ENCODE measurements at places on chromosomes 5 and 9. TPM values are rescaled to one million over a fixed set of nuclear protein-coding genes. Genes with fewer than 3 reads are reported as not detected.

GBGT1 gene
- 6.3 TPM for total RNA-seq

- no peak overlapping the region for H3K27ac ChIP-seq
- no peaks in the 10 kb centered on the region for H3K27me3 ChIP-seq
- no peak for DNase-seq
- no peaks in the 10 kb centered on the region for H3K4me1 ChIP-seq
Observed at GRCh38 chr9:15182730-15183129, 124.3 kb downstream of the TTC39B start.

- no peaks in the 10 kb centered on the region for H3K27me3 ChIP-seq
- H3K4me1 ChIP-seq: no peaks in the 10 kb centered on the region
- DNase-seq: no peak
Observed at GRCh38 chr9:14434158-14434504, 120.2 kb upstream of the NFIB start.

- no peaks in the 10 kb centered on the region for H3K36me3 ChIP-seq
- no peak overlapping the region for H3K4me3 ChIP-seq
- no peak overlapping the region for H3K27ac ChIP-seq
- DNase-seq: no peak
- no peaks in the 10 kb centered on the region for H3K4me1 ChIP-seq
Observed at GRCh38 chr5:127595484-127596368, 53.2 kb upstream of the CTXN3 start.

MSX2 gene
- not detected for total RNA-seq

STK10 gene
- total RNA-seq: 314 TPM

DNA sequence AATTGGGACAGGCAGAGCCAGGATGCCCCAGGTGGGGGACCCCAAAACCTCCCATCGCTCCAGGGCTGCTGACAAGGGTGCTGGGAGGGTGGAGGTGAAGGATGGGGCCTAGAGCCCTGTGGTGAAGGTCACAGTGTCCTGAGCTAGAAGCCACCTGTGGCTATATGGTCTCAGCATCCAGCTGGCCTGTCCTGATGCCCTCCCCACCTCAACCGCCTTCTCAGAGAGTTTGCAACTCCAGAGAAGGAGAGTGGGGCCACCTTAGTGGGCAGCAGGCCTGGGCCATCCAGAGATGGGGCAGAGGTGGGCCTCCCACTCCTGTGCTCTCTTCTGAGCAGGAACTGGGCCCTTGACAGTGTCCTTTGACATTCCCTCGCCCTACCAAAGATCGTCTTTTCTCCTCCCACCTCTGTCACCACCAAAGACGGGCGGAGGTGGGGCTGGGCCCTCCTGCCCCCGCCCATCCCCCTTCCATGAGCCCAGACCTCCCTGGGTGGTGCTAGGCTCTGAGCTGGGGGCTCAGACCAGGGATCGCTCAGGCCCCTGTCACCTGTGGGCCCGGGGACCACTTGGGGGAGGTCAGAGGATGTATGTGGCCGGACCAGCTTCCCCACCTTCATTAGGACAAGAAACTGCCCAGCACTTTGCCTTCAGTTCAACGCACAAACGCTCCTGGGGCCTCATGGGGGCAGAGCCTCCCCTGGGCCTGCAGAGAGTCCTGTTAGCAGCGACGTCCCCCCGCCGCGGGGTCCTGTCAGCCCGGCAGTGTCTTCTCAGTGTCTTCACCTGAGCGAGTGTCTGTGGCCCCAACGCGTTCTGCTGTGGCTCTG lies 10.0 kb upstream of the DOLPP1 start:
- H3K4me1 ChIP-seq: peaks cover 61% of the 10 kb centered on the region
- H3K36me3 ChIP-seq: peaks cover 14% of the 10 kb centered on the region
- no peak overlapping the region for H3K27ac ChIP-seq
- DNase-seq: no peak

DNA sequence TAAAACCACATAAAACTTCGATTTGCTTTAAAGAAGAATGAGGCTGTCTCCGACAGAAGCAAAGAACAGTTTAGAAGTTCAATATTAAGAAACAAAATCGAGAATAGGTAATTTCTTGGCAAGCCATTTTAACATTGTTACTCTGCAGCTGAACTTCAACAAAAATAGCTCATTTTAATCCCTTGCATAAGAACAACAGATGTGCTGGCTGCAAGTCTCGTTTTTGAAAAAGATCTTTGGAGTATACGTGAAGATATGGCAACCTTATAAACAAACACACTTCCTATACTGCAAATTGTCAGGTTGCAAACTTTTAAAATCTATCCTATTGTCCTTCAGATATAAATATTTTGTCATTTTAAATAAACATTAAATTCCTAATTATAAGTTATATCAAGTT lies 71.5 kb downstream of the FBN2 start:
- no peaks in the 10 kb centered on the region for H3K4me1 ChIP-seq
- no peak overlapping the region for H3K27ac ChIP-seq
- DNase-seq: no peak

Measured in CD4-positive, alpha-beta memory T cell (primary cell).